ENCODE measurements at places on chromosomes 1 and 21.

DNA sequence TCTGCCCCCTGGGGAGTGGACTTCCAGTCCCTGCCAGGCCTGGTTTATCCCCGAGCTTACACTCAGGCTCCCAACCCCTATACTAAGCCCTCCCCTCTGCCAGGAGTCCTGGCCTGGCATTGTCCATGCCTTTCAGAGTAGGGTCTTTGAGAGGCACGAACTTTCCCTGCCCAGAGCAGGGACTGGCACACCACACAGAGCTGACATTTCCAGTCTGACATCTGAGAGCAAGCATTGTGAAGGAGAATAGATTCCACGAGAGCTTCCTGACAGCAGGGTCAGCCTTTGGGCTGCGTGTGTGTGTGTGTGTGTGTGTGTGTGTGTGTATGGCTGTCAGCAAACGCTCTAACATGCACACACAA lies 59.5 kb upstream of the LAPTM5 start:
- DNase-seq, result no peak

- DNase-seq, result no peak
These were observed 147.3 kb downstream of the CD247 start for GRCh38 chr1:167371030-167371429.

DNA sequence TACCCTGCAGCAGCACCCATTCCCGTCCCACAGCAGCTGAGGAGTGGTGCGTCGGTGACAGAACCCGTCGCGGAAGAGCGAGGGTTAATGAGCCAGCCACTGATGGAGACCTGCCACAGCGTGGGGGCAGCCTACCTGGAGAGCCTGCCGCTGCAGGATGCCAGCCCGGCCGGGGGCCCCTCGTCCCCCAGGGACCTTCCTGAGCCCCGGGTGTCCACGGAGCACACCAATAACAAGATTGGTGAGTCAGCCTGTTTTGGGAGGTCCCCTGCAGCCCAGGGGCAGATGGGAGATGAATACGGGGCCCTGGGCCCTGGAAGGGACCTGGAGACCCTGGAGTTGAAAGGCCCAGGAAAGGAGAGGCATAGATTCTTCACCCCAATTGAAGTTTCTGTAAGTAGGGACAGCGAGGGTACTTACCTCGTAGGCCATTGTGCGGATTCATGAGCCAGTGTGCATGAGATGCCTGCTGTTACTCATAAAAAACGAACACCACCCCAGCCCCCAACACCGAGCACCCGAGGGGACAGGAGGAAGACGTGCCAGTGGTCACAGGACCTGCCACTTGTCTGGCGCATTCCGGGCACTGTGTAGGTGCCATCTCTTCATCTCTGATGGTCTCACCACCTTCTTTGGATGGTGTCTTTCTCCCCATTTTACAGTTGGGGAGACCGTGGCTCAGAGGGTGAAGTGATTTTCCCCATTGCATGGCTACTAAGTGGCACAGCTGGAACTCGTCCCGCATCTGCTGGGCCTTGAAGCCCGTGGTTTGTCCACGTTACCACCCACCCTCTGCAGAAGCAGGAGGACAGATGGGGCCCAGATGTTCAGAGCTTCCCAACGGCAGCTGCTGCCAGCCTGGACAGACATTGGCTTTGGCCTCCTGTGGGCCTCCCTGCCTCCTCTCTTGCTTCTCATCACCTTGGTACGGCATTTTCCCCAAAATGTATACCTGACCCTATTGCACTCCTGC lies 28.3 kb upstream of the TNFRSF1B start:
- no peak for DNase-seq

GRCh38 chr1:15620155-15620545 lies 2.9 kb downstream of the DDI2 start:
- DNase-seq, result no peak

Data from retinal pigment epithelial cell (primary cell).